Activated T-cell treated with anti-CD3 and anti-CD28 coated beads, Interleukin-2, amount 50 U/mL, for 72 hours (primary cell): ENCODE measurements at places on chromosomes 2 and 18. TPM values are rescaled to one million over a fixed set of nuclear protein-coding genes. Genes with fewer than 3 reads are reported as not detected.

The TBR1 gene
- total RNA-seq = 0.02 TPM

The IL1RL1 gene
- 1.6 TPM for total RNA-seq

The PKP4 gene
- total RNA-seq = 36.0 TPM

The POTEJ gene
- not detected for total RNA-seq

The CCL20 gene
- 1.4 TPM for total RNA-seq

The FHOD3 gene
- not detected for total RNA-seq

The CROCC2 gene
- not detected for total RNA-seq

The EMILIN2 gene
- 18.3 TPM for total RNA-seq

The EMILIN1 gene
- 0.36 TPM for total RNA-seq

The PSMA8 gene
- 0.81 TPM for total RNA-seq

The TXNDC2 gene
- total RNA-seq = not detected

The HOXD13 gene
- not detected for total RNA-seq

The MERTK gene
- 2.0 TPM for total RNA-seq

DNA sequence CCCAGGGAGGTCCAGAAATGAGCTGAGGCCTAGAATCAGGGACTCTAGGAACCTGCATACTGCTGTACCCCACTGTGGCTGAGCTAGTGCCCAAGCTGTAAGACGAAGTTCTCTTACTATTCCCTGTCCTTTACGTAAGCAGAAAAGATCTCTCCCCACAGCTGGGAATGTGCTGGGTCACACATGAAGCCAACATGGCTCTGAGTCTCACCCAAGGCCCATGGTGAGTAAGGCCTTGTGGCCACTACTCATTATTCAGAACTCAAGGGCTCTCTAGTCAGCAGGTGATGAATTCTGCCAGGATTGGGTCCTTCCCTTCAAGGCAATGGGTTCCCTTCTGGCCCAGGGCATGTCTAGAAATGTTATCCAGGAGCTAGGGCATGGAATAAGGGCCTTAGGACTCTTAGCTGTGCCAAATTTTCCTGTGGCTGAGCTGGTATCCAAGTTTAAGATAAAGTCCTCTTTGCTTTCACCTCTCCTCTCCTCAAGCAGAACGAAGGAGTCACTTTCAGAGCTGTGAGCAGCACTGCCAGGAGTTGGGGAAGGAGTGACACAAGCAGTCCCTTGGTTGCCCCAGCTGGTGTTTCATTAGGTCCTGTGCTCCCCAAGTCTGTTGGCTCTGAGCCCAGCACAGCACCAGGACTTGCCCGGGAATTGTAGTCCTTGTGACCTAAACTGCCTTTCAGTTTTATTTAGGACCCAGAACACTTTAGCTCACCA, 707.6 kb downstream of the SLC4A3 start:
- no peak for DNase-seq

DNA sequence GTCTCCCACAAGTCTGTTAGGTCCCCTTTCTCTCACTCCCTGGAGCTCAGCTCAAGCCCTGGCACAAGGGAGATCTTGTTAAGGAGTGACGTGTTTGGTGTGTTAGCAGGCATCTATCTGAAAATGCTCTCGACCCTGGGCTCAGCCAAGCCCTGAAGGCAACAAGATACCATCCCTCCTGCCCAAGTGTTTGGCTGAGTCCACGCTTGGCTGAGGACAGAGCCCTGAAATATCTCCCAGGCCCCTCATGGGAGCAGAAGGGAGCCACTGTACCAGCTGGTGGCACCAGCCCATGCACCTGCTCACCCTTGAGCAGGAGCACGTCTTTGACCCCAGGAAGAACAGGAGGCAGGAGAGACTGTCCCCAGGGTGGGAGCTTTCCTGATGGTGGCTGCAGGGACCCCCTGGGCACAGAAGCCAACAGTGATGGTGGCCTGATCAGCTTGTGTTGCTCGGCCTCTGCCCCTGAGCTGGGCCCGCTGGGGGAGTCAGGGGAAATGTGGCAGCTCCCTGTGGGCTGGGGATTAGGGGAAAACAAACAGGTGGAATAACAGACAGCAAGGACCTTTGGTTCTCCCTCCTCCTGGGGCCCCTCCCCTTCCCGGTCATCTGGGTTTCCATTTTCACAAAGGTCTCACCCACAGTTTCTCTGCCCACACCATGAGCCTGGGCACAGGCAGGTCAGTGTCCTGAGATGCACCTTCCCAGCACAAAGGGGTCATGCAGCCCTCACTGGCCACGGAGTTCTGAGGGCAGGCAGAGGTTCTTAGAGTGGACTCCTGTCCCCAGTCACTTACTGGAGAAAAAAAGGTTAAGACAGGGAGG, 91.6 kb downstream of the RHOB start:
- no peak for DNase-seq

DNA sequence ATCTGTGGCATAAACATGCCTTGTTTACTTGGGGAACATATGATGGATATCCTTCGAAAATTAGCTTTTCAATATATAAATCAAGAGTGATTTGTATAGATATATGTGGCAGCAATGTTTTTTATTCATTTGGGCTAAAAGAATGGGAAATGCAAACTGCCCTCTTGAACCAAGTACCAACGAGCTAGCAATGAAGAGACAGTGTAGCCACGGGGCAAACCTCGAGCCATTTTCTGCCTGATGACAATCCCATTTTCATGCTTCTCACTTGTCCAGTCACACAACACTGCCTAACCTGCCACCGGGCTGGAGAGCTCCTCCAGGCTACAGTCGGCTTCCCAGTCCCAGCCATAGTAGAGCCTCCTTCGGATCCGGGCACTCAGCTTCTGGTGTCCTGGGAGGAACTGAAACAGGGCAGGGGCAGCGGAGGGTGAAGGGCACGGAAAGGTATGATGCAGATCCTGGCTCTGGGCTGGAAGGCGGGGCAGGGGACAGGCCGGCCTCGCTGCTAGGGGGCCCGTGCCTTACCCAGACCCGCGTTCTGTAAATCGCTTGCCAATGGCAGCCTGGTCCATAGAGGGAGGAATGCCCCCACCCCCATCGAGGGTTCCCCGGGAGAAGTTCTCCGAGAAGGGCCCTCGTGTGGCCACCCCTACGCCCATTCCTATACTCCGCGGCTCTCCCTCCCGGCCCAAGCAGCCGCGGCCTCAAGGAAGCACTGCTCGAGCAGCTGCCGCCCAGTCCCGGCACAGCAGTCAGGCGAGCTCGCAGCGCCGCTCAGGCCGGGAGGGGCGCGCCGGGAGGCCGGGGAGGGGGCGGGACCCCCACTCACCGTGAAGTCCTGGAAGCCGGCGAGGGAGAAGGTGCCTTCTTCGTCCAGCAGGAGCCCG, 552 bp downstream of the CNPPD1 start:
- DNase-seq = peak; percentile 40

DNA sequence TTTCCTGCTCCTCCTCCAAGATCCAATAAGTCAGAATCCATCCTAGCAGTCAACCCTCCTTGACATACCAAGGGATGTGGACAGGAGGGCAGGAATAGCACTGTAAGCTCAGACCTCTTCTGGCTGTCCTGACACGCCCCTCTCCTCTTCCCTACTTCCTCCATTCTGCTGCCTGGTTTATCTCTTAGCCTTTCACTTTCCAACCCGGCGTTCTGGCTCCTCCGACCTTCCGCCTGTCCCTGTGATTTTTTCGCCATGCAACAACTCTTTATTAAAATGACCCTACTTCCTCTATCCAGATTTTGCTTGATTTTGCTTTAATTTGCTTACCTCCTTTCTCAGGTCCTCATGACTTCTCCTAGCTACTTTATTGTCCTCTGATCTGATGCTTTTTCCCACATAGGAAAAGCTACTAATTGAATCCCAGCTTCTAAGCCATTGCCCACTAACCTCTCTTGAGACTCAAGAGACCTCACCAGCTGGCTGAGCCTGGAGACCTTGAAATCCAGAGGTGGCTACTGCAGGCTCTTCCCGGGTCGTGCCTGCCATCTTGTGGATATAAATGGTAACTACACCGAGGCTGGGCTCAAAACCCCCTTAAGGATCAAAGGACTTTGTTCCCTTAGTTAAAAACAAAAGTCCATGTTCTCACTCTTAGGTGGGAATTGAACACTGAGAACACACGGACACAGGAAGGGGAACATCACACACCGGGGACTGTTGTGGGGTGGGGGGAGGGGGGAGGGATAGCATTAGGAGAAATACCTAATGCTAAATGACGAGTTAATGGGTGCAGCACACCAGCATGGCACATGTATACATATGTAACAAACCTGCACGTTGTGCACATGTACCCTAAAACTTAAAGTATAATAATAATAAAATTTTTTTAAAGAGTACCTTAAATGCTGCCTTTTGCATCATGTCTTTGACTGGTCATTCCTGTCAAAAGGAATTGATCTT, 139.4 kb downstream of the AKAIN1 start:
- peak; percentile 62 for DNase-seq

- DNase-seq = no peak
Observed at GRCh38 chr2:10301941-10302478, 694 bp upstream of the HPCAL1 start.

GRCh38 chr2:190094316-190094871, 31.9 kb upstream of the MSTN start:
- no peak for DNase-seq

GRCh38 chr2:213148572-213149261, 2.7 kb downstream of the IKZF2 start:
- no peak for DNase-seq

GRCh38 chr2:134504586-134505336, 214.0 kb downstream of the TMEM163 start:
- DNase-seq = no peak

DNA sequence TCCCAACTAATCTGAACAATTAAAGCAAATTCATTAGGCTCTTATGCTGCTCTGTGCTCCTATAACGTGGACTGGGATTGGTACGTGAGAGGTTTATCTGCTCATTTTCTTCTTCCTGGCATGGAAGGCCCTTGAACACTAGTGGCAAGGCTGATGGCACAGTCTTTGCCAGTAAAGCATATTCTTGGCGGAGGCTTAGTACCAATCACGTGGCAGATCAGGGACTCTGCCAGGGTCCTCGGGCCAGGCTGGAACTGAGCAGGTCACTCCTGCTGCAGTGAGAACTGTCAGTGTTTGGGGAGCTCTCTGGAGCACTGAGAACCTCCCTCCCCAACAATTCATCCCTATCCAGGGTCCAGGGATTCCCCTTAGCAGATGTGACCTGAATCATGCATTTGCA, 3.7 kb upstream of the ALPK2 start:
- no peak for DNase-seq

DNA sequence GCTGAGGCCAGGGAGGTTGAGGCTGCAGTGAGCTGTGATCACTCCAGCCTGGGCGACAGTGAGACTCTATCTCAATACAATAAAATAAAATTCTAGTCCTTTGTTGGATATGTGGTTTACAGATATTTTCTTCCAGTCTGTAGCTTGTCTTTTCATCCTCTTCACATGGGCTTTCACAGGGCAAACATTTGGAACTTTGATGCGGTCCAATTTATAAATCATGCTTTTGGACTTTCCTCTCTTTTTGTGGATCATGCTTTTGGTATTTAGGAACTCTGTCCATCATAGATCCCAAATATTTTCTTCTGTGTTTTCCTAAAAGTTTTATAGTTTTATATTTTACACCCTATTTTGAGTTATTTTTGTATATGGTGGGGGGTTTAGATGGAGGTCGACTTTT, 14.9 kb downstream of the RAB10 start:
- no peak for DNase-seq

- DNase-seq = no peak
Observed at GRCh38 chr2:43853141-43854081, 14.6 kb downstream of the ABCG8 start.

- no peak for DNase-seq
Observed at GRCh38 chr2:199875400-199875799, 24.4 kb upstream of the FTCDNL1 start.

DNA sequence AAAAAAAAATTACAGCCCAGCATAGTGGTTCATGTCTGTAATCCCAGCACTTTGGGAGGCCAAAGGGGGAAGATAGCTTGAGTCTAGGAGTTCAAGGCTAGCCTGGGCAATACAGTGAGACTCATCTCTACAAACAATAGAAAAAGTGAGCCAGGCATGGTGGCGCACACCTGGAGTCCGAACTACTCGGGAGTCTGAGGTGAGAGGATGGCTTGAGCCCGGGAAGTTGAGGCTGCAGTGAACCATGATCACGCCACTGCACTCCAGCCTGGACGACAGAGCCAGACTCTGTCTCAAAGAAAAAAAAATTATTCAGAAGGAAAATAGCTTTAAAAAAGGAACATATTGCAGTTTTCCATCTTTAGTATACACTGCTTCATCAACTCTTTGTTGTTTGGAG, 47.8 kb downstream of the CYP27C1 start:
- DNase-seq = no peak

- DNase-seq = no peak
Observed at GRCh38 chr18:60024857-60025256, 125.1 kb downstream of the PMAIP1 start.

GRCh38 chr2:43414586-43415135, 181.2 kb downstream of the THADA start:
- no peak for DNase-seq

GRCh38 chr18:63562284-63562683, 20.1 kb downstream of the SERPINB12 start:
- no peak for DNase-seq

DNA sequence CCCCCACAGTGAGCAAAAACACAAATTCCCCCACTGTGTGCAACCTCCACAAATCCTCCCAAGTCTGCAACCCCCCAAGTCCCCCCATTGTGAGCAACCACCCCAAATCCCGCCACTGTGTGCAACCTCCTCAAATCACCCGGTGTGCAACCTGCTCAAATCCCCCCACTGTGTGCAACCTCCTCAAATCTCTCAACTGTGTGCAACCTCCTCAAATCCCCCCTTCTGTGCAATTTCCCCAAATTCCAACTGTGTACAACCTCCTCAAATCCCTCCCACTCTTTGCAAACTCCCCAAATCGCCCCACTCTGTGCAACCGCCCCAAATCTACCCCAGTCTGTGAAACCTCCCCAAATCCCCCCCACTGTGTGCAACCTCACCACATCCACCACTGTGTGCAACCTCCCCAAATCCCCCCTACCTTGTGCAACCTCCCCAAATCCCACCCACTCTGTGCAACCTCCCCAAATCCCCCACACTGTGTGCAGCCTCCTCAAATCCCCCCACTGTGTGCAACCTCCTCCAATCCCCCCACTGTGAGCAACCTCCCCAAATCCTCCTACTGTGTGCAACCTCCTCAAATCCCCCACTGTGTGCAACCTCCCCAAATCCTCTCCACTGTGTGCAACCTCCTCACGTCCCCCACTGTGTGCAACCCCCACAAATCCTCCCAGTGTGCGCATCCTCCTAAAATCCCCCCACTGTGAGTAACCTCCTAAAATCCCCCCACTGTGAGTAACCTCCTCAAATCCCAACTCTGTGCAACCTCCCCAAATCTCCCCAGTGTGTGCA, 115.2 kb downstream of the TPO start:
- no peak for DNase-seq

- DNase-seq = no peak
Observed at GRCh38 chr2:216071111-216071851, 10.3 kb downstream of the PECR start.

DNA sequence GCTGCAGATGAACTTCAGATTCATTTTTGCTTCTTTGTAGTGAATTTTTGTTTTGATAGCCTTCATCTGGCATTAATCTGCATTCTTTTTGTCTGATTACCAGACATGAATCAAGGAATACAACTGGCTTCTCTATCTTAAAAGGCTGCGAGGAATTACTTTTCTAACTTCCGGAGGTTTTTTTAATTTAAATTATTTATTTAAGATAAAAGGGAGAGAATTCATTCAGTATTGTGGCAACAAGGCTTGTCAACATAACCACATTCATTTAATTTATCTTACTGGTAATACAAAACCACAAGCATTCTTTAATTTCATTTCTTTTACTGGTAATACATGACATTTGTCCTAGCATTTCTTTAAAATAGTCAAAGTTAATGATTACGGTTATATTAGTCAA, 36.0 kb downstream of the CSRNP3 start:
- no peak for DNase-seq
